Left lung (tissue), 14 donors: ENCODE measurements at places on chromosomes 7 and 10. TPM values are rescaled to one million over a fixed set of nuclear protein-coding genes. Genes with fewer than 3 reads are reported as not detected.
A peak's percentile ranks its signal among the peaks of the same experiment; 100 is the strongest.

Gene SPDYE2B
- not detected for total RNA-seq

DNA sequence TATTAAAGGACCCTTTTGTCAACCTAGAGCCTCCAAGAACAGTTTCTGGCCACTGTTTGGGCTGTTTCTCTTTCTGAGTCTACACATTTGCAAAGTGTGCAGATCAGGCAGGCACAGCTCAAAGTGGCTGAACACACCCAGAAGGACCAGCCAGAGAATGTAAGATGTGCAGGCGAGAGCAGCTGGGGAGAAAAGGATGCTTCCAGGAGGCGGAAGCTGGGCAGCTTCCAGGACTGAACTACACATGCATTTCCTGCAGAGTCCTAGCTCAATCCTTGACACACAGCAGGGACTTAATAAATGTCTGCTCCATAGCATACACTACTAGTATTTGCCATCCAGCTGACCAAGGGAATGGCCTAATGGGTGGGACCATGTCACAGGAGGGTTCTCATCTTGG lies 70.9 kb downstream of the CTBP2 start:
- no peak for DNase-seq

GRCh38 chr7:115475761-115476385 lies 554.0 kb downstream of the MDFIC start:
- DNase-seq: peak; percentile 24

DNA sequence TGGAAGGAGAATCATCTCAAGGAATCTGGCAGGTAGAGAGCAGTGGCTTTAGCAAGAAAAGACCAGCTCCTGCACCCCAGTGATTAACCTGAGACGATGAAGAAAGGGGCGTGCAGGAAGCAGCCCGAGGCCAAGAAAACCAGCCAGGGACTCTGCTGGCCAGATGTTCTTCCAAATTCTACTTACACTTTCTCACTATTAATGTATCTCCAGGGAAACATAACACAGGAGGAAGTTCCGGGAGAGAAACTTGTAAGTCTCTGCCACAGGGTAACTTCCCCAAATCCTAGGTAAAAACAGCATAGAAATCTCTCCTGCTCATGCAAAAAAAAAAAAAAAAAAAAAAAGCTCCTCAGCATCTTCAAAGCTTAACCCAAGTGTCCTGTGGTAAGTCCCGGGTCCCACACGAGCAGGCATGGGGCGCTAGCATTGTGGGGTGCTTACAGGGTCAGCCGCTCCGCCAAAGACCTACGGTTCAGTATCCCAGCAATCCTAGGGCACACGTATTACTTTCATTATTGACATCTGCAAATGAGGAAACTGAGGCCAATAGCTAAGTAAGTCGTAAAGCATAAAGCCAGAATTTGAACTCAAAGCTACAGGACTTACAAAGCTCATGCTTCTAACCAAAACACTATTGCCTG lies 97.2 kb upstream of the GNA12 start:
- DNase-seq: peak; percentile 27

DNA sequence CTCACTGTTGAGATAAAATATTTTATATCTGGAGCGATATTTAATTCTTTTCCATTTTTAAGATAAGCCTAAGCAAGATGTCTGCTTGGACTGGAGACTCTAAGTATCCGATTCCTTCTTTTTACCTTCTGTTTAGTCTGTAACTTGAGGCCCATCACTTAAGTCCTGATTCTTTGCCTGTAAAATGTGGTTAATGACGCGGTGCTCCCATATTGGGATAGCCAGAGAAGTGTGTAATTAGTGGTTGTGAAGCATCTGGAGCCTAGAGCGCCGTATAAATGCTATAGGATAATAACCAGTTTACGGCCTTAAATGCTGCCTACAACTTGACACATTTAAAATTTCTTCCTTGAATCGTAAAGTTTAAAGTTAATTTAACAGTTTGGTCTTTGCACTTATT lies 132.9 kb downstream of the CHN2 start:
- DNase-seq: no peak
